ENCODE measurements at places on chromosomes 1 and 21.
A peak's percentile ranks its signal among the peaks of the same experiment; 100 is the strongest.

GRCh38 chr1:27591622-27592021 lies 12.3 kb downstream of the AHDC1 start:
- no peak for DNase-seq

- no peak for DNase-seq
Measured at GRCh38 chr1:95640746-95641145, 406.7 kb downstream of the RWDD3 start.

GRCh38 chr1:220552672-220553260 lies 24.8 kb downstream of the MARK1 start:
- no peak for DNase-seq

DNA sequence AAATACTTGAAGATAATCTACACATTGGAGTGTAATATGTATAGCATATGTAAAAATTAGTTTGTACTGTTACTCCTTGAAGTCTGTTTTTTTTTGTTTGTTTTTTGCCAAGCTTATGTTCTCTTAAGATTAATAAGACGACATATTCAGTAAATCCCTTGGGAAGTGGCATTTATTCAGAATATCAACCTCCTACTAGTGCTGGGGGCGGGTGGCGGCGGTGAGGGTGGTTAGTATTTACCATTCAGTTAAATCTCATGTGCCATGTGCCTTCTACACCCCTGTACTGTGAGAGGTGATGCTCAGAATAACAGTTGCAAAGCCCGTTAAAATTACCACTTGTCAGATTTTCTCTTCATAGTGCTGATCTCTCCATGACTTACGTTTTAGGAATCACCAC lies 3.0 kb downstream of the BACH1 start:
- DNase-seq: no peak

- DNase-seq: no peak
Measured at GRCh38 chr1:87684194-87684593, 355.5 kb downstream of the LMO4 start.

DNA sequence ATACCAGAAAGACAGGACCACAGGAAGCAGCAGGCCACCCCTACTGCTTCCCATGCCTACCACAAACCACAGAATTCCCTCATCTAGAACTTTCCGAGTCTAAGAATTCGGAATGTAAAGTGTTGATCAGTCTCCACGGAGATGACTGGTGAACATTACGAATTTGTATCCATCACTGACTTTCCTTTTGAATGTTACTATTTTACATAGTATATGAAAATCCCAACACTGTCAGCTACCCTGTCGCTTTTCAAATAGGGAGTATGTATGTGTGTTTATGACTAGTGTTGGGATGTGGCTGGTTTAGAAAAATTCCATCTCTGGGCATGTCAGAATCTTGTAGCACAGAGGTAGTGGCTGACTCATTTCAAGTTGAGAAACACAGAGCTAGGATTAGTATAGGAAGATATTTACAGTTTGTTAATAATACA lies 118.2 kb downstream of the COQ8A start:
- no peak for DNase-seq

GRCh38 chr1:239765163-239765562 lies 326.5 kb upstream of the FMN2 start:
- no peak for DNase-seq

DNA sequence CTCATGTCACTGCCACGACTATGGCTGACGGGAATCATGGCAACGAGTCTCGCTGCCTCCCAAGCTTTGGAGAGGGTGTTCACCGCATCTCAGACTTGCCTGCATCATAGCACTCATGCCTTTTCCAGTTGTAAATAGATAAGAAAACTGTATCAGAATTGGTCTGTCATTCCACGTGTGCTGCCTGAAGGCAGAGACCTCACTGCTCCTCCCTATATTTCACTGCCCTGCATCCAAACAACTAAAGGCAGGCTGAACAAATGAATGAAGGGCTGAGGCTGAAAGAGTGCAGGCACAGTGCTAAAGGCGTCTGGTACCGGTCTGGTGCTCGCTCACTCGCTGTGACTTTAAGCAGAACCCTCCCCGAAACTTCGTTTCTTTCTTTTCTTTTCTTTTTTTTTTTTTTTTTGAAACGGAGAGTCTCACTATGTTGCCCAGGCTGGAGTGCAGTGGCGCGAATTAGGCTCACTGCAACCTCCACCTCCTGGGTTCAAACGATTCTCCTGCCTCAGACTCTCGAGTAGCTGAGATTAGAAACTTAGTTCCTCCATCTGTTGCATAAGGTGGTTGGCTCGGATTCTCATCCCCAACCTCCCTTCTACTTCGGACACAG lies 542 bp downstream of the EIF2B3 start:
- DNase-seq: no peak

DNA sequence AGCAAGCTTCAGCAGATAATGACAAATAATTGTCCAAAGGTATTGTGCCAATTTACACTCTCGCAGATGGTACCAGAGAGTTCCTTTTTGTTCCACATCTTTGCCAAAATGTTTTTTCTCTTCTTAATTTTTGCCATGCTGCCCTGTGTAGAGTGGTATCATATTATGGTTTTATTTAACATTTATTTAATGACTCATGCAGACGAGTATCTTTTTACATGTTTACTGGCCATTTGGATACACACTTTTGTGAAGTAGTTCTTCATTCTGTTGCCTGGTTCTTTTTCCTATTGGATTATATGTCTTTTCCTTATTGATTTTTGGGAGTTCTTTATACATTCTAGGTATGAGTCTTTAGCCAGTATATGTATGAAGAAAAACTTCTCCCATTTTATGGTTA lies 151.1 kb downstream of the PCNX2 start:
- DNase-seq: no peak

DNA sequence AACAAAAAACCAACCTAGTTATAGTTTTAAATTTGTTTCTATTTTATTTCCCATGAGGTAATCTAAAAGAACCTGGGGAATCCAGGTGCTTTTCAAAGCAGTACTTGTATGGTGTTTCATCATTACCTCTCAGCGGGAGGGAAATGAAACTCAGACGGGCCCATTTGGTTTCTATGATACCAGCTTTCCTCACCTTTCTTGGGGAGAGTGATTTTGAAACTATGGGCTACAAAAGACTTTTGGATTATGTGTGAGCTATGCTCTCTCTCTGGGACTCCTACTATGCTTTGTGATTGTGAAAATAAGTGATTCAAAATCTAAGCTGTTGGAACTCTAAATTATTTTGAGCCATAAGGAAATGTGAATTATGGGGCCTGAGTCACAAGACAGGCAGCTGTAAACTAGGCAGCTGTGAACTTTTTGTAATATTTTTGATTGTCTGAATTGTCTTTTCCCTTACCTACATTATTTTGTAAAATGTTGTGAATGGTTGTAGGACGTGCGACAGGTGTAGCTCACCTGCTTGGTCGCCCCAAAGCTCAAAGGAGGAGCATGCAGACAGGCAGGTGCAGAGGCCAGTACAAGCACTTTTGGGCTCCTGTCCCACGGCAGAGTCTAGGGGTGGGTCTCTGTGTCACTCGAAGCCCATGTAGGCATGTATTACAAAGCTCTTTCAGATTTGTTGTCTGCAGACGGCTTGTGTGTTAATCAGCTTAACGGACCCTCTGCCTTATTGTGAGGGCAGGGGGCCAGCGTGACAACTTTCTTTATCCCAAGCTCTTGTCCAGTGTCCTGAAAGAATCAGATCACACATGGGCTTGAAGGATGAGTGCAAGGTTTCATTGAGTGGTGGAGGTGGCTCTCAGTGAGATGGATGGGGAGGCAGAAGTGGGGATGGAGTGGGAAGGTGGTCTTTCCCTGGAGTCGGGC lies 64.8 kb upstream of the BACH1 start:
- DNase-seq: no peak

GRCh38 chr21:33403786-33404585 lies 773 bp downstream of the IFNGR2 start:
- peak; percentile 77 for DNase-seq

GRCh38 chr1:97451046-97451826 lies 469.6 kb downstream of the DPYD start:
- DNase-seq: no peak

GRCh38 chr1:204154568-204155255 lies 2.9 kb upstream of the ETNK2 start:
- no peak for DNase-seq

DNA sequence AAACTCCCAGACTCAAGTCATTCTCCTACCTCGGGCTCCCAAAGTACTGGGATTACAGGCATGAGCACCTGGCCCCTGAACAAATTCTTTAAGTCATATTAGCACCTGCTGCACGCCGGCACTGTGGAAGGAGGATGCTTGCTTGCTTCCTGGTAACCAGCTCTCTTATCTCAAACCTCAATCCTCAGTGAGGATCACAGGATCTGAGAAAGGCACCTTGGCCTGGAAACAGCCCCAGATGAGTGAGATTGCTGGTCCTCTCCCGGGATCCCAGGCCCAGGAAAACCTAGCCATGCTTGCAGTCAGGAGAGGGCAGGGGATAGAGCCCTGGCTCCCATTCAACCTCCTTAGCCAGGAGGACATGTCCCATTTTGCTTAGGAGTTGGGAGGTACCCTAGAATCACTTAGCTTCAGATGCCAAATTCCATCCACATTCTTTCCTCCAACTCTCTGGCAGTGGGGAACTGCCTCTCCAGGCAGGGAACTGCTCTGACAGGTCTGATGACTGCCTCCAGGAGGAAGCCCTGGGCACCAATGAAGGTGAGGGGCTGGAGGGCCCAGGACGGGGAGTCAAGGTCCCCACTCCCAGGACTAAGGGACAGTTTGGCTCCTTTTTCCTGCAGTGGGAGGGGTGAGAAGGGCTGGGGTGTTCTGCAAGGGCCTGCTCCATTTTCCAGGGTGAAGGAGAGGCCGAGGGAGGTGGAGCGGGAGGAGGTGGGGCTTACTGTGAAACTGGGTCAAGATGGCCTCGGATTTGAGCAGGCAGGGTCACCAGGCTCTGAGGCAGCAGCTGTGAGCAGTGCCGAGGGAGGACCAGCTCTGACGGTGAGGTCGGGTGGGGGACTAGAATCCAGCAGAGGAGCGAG lies 9.5 kb downstream of the GPR37L1 start:
- no peak for DNase-seq

- DNase-seq: no peak
Measured at GRCh38 chr1:61004262-61005003, 77.9 kb upstream of the NFIA start.

Data from H1 (cell line).